HFF-Myc (cell line): ENCODE measurements at places on chromosomes 5 and 9.

- no peak for DNase-seq
These were observed 98.8 kb upstream of the KLF4 start for GRCh38 chr9:107588393-107588792.

- no peak for DNase-seq
These were observed 79.5 kb downstream of the GLIS3 start for GRCh38 chr9:4220346-4220745.

DNA sequence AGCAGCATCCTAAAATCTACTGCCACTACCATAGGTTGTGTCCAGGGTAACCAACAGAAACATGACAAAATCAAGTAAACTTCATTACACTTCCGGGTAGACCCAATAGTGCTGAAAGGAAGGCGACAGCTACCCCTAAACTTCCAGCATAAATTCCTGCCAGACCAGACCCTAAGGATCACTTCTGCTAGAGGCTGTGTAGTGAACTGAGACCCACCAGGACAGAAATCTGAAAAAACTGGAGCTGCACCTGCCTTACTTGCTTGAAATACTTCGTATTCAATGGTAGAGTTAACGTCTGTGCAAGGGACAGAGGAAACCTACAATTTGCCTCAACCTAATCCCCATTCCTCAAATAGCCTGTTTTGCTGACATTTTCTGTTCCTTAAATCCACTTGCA is 1.0 kb upstream of the SECISBP2 start:
- DNase-seq, result no peak

DNA sequence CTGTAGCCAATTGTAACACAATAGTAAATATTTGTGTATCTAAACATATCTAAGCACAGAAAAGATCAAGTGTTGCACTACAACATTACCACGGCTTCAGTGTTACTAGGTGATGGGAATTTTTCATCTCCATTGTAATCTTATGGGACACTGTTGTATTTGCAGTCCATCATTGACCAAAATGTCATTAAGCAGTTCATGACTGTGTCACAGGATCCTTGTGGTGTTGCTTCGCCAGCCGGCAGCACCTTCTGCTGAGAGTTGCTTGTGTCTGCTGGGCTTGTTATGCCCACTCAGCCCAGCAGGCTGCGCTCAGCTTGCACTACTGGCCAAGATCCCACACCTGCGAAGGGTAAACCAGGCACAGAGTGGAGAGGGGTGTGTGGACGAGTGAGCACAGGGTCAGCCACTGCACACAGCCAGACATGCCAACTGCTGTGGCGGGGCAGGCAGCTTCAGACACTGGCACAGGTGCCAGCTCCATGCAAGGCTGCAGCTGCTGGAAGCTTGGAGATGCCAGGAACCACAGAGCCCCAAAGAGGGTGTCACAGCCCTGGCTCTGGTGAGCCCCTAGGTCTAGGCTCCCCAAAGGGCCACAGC is 273.7 kb downstream of the CETN3 start:
- DNase-seq, result no peak

GRCh38 chr5:144304688-144305087 is 134.0 kb downstream of the KCTD16 start:
- DNase-seq, result no peak

GRCh38 chr5:111454776-111455175 is 57.6 kb downstream of the STARD4 start:
- no peak for DNase-seq

DNA sequence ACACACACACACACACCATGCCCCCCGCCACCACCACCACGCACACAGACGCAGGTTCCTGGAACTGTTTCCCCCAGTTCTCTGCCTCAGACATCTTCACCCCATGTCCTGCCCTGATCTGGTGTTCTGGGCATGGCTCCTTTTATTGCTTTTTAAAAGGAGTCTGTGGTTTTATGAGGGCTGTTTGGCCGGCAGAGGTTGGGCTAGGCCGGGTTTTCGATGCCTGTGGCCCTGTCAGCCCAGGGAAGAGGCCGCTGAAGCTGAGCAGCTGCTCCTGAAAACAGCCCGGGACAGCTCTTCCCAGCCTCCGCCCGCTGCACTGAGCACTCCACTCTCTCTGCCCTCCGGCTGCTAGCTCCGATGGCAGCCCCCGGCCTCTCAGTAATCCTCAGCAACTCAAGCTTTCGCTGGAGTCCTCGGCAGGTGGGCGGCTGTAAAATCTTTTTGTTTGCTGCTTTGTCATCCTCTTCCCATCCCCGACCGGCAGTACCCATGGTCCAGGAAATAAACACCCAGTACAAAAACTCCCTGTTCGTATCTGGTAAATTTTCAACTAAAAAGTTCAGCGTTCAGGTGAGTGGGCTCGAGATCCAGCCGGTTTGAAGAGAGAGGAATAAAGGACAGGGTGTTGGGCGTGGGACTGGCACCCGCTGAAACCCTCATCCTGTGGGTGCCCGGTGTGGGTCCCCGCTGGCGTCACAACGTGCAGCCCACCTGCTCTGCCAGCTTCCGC is 103.0 kb upstream of the ERCC6L2 start:
- DNase-seq, result peak; percentile 38

- DNase-seq, result no peak
These were observed 464.1 kb upstream of the KLF4 start for GRCh38 chr9:107953556-107954125.

DNA sequence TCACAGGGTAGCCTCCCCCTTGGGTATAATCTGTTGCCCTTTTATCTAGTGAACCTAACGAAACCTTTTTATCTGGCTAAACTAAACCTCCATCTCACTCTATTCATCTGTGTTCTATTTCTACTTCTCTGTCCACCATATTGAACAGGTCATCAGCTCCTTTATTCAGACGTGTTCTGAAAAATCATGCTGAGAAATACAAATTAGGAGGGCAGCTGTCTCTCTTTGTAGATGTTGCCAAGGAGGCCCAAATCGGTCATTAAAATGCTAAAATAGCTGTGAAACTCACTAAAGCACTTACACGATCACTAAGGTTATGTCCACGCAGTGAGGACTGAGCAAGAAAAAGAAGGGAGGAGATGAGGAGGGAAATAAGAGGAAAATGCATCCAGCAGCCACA is 115.6 kb upstream of the RETREG1 start:
- DNase-seq, result no peak

DNA sequence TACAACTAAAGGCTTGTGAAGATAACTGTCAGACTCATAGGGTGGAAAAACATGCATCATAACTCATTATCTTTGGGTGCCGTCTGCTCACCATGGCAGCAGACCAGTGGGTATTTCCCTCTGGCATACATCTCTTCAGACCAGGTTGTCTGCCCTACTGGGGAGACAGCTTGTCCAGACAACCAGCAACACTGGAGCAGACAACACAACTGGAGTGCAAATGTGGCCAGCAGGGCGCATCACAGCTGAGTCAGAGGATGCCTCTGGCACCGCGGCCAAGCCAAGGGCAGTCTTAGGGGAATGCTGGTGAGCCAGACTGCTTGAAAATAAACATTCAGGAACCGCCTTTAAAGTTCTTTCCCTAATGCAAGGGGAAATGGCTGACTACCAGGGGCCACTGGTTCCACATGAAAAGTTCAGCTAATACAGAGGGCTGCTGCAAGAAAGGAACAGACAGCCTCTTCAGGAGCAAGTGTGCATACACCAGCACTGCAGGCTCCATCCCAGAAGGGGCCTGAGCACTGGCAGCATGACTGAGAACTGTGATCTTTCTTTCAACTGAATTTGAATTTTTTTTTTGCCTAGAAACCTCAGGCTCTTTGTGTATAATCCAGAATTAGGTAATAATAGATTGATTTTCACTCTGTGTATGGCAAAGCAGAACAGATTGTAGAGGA is 77.3 kb downstream of the MAMDC2 start:
- DNase-seq, result peak; percentile 76

DNA sequence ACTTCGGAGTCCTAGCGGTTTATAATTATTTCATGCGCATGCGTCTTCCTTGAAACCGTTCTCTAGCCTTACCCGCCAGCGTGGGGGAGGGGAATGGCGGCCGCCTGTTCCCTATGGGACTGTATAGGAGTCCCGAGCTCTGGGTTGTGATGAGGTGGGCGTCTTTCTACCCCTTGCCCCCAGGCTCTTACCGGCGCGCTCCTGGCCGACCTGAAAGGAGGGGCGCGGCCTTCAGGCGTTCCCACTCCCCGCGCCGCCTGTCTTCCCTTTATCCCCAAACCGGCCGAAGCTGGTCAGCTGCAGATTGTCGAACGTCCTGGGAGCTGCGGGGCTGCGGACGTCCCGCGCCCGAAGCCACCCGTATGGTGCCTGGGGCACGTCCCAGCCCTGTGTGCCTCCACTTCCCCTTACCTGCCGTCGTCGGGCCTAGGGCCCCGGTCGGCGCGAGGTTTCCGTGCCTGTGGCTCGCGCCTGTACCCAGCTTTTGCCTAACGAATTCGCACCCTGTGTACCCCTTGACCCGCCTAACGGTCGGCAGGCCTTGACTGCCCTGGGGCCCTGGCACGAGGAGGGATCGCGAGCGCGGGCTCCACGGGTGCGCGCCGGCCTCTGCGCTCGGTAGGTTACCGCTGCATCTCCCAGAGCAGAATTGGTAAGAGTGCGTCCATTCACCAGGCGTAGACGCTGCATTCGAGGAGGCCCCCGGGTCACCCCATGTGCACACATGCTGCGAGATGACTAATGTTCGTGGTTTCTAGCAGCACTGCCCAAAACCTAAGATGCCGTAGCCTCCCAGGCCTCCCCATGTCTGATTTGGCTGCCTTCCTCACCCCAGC is 653 bp upstream of the HNRNPH1 start:
- peak; percentile 72 for DNase-seq

DNA sequence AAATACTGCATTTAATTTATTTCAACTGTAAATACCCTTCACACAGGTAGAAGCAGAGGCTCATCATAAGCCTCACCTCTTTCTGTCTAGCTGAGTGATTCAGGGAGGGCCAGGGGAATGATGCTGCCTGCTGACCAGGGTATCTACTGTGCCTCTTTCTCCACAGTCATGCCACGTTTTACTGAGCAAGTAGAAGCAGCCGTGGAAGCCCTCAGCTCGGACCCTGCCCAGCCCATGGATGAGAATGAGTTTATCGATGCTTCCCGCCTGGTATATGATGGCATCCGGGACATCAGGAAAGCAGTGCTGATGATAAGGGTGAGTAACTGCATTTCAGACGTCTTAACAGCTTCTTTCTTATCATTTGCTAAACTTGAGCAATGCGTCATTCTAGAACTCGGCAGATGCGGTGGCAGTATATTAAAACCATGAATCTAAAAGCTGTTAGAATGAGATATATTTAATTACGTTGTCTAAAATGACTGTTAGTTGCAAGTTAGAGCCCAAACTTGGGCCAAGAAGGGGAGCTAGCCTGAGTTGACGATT is 50.0 kb upstream of the LRRTM2 start:
- DNase-seq, result no peak

DNA sequence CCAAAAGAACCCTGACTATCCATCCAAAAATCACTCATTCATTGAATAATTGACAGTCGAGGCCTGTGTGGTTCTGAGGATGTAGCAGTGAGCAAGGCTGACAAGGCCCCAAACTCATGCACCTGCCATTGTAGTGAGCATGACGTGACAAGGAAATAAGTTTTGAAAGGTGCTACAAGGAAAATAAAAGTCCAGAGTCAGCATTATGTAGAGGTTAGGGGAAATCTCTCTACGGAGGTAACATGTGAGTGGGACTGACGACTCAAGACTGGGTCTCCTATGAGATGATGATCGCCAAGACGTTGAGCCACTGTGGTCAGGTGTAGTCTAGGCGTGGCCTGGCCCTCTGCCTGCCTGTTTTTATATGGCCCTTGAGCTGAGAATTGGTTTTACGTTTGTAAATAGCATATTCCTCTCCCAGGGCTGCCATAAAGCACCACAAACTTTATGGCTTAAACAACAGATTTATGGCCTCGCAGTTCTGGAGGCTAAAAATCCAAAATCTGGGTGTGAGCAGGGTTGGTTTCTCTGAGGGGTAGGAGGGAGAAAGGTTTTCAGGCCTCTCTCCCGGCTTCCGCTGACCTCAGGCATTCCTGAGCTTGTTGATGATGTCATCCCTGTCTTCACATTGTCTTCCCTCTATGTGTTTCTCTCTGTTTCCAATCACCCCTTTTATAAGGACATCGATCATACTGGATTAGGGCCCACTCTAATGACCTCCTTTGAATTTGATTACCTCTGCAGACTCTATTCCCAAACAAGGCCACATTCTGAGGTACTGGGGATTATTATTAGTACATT is 206.4 kb upstream of the EGFLAM start:
- no peak for DNase-seq

- no peak for DNase-seq
These were observed 7.6 kb downstream of the TENT2 start for GRCh38 chr5:79619854-79620253.

DNA sequence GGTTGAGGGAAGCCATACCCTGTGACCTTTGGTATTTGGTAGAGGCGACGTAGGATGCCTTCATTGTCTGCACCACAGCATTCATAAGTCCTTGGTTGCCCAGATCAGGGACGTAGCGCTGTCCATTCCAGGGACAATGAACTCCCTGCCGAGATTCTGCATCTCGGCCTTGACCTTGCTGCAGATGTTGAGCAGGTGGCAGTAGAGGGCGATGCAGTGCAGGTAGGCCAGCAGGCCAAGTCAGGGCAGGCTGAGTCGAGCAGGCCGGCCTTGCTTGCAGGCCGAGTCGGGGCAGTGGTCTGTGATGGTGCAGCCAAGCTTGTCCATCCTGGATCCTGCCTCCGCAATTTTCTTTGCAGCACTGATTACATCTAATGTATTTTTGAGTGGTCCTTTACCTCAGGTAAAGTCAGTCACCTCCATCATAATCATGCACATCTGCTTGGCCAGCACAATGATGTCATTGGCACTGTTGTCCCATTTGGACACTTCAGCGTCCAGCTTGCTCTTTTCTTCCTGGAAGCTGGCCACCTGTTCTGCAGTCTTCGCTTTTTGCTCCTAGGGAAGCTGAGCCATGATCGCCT is 93.4 kb upstream of the CCDC112 start:
- no peak for DNase-seq

GRCh38 chr5:151139015-151139414 is 18.6 kb downstream of the ANXA6 start:
- no peak for DNase-seq

- DNase-seq, result no peak
These were observed 32.4 kb downstream of the ANKRD33B start for GRCh38 chr5:10596310-10596703.

GRCh38 chr9:99660191-99660636 is 161.5 kb upstream of the NR4A3 start:
- DNase-seq, result no peak
